ENCODE measurements at places on chromosomes 1 and 21. TPM values are rescaled to one million over a fixed set of nuclear protein-coding genes. Genes with fewer than 3 reads are reported as not detected.
A peak's percentile ranks its signal among the peaks of the same experiment; 100 is the strongest.

GRCh38 chr1:91821126-91821868, 64.7 kb downstream of the TGFBR3 start:
- no peak overlapping the region for H3K4me3 ChIP-seq
- H3K27ac ChIP-seq: no peak overlapping the region
- no peaks in the 10 kb centered on the region for H3K27me3 ChIP-seq

DNA sequence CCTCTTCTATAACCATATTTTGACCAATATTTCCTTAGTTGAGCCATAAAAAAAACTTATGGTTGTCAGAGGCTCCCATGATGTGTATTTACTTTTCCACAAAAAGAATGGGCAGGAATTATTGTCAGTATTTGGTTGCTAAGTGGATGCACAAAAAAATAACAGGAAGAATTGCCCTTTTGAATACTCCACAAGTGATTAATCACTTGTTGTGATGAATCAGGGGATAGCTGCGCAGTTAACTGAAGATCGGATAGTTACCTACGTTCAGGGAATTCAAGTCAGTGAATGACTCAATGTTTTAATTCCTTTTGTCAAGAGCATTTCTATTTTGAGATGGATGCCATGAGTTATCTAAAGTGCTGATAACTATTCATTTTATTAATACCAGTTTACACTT, 785.2 kb upstream of the B3GALT2 start:
- H3K27me3 ChIP-seq: no peaks in the 10 kb centered on the region
- H3K4me1 ChIP-seq: no peaks in the 10 kb centered on the region
- H3K4me3 ChIP-seq: no peak overlapping the region
- DNase-seq: no peak
- no peak overlapping the region for H3K27ac ChIP-seq

Gene DISP1
- total RNA-seq: 277 TPM

DNA sequence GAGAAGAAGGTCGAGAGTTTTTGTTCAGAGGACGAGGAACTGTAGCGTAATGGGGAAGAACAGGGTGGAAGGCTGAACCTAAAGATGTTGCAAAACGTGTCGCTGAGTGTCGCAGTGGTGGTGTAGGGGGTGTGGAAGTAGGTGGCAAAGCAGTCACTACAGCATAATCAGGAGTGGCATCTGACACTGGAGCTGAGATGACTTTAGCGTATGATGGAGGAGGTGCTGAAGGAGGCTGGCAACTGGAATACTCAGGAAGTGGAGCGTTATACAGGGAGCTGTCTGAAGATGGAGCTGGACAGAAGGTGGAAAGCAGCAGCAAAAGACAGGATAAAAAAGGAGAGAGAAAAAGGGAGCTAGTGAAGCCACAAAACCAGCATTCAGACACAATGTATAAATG, 89.9 kb upstream of the LBR start:
- no peaks in the 10 kb centered on the region for H3K27me3 ChIP-seq
- no peak overlapping the region for H3K27ac ChIP-seq
- no peaks in the 10 kb centered on the region for H3K4me1 ChIP-seq
- no peak for DNase-seq

DNA sequence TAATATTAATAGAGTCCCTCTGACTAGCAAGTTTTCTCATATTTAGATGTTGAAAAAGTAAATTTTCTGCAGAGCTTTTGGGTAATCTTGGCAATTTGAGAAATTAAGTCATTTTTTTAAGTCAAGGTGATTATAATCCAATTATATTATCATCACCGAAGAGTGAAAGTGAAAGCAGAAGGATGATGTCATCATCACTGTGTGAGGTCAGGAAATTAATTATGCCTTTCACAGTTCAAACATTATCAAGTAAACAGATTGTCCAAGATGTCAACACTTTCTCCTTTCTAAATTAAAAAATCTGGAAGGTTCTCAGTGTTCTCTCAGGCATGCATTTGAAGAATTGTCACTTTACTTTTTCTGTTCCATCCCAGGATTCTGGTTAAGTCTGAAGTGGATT, 296.0 kb downstream of the TBX15 start:
- H3K36me3 ChIP-seq: no peaks in the 10 kb centered on the region
- no peaks in the 10 kb centered on the region for H3K4me1 ChIP-seq
- no peaks in the 10 kb centered on the region for H3K27me3 ChIP-seq
- no peak overlapping the region for H3K4me3 ChIP-seq

DNA sequence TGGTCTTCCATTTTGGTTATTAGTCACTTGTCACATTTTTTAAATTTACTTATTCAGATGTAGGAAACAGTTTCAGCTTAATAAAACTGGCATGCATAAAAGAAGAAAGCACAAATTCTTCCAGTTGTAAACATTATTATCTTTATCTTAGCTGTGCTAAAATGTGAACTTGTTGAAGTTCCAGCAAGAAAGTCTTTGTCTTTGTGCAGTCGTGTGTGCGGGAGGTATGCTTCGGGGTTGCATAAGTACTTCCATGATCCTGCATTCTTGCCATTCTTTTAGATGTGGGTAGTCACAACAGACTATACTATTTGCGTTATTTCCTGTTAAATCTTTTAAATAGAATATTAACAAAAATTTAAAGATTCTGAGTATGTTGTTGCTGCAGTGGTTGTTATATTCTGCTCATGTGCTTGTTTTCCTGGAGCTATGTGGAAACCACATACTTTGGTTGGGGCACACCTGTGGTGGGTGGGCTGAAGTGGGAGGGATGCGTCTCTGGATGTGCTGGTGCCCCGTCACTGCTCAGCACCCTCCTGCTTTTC, 49.9 kb downstream of the CBS start:
- H3K4me1 ChIP-seq: no peaks in the 10 kb centered on the region
- no peak for DNase-seq
- H3K4me3 ChIP-seq: no peak overlapping the region
- H3K27me3 ChIP-seq: no peaks in the 10 kb centered on the region

DNA sequence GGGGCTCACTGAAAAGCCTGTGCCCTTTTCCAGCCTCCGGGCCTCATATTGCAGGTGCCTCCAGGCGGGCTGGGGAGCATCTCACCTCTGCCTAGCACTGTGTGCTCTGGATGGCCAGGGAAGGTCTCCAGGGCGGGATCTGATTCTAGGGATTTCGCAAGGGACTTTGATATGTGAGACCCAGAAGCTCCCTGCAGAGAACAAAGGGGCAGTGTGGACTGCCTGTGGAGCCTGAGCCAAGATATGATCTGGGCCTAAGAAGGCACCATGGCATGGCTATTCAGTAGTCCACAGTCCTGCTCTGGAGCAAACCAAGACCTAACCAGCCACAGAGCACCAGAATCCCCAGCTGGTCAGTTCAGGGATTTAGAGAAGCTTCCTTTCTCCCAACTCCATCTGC, 157.2 kb downstream of the ST6GALNAC5 start:
- no peaks in the 10 kb centered on the region for H3K27me3 ChIP-seq
- no peaks in the 10 kb centered on the region for H3K36me3 ChIP-seq
- no peak for DNase-seq

DNA sequence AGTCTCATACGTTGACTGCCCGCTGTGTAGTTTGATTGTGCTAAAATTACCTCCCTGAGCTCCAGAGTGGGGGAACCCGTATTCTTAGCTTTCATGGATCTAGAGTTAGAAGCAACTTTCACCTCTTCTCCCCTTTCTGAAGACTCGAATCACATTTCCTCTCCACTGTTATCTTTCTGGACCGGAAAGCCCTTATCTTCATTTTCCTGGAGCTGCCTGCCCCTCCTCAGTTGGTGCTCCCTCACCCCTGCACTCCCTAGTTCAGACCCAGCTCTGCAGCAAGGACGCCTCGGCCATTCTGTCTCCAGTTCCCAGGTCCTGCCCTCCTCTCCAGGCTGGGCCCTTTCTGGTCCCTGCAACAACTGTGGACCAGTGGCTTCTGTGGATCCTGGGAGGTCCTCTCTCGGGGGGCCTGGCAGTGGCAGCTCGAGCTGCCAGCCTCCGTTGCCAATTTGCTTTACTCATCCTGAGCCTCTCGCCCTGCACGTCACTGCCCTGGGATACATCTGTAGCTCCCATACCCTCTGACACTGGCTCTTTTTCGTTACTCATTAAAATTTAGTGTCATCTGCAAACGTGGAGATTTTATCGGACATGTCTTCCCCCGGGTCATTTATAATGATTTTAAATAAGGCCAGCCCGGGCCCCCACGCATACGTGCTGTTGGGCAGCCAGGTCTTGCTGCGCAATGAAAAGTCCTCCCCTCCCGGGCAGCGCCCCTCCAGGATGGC, 141.5 kb upstream of the VAMP3 start:
- no peaks in the 10 kb centered on the region for H3K36me3 ChIP-seq
- peaks cover 18% of the 10 kb centered on the region for H3K27me3 ChIP-seq
- no peak overlapping the region for H3K27ac ChIP-seq
- H3K4me1 ChIP-seq: no peaks in the 10 kb centered on the region
- H3K4me3 ChIP-seq: no peak overlapping the region
- DNase-seq: no peak

- H3K4me3 ChIP-seq: no peak overlapping the region
- no peak overlapping the region for H3K27ac ChIP-seq
- no peaks in the 10 kb centered on the region for H3K36me3 ChIP-seq
- H3K4me1 ChIP-seq: no peaks in the 10 kb centered on the region
- no peaks in the 10 kb centered on the region for H3K27me3 ChIP-seq
Measured at GRCh38 chr1:68426594-68426993, 23.2 kb downstream of the RPE65 start.

DNA sequence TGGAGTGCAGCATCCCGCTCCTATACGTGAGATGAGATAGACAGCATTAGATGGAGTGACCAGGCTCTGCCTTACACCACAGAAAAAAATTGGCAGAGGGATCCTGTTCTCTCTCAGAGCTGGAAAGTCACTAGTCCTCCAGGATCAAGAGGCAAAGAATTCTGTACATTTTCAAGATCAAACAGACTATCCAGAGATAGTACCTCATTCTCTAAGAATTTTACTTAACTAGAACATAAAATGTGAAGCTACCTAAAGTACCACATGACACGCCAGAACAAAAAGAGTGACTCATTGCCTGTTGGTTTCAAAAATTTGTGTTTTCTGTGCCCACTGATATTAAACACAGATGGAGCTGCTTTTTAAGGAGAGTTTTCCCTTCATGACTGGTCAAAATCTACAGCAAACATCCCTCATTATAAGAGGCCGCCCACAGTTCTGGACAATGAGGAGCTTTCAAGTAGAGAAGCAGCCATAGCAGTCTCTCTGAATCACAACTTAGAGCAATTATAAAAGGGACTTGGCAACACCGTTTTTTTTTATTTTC, 32.3 kb downstream of the CD160 start:
- no peak for DNase-seq
- peaks cover 81% of the 10 kb centered on the region for H3K36me3 ChIP-seq
- H3K27me3 ChIP-seq: no peaks in the 10 kb centered on the region
- no peak overlapping the region for H3K4me3 ChIP-seq

DNA sequence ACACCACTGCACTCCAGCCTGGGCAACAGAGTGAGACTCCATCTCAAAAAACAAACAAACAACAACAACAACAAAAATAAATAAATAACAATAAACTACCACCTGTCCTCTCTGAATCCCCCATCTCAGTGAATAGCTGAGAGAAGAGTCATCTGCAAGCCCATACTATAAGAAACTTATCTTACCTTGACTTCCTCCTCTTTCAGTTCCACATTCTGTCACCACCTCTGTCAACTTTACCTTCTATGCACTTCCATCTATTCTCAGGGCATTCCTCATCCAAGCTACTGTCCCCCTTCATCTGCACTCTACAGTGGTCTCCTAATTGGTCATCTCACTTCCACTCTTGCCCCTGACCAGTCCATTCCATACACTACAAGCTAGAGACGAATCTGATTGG, 58.1 kb downstream of the KIAA0040 start:
- no peak for DNase-seq
- H3K36me3 ChIP-seq: no peaks in the 10 kb centered on the region
- H3K4me3 ChIP-seq: no peak overlapping the region
- no peak overlapping the region for H3K27ac ChIP-seq
- H3K27me3 ChIP-seq: no peaks in the 10 kb centered on the region

DNA sequence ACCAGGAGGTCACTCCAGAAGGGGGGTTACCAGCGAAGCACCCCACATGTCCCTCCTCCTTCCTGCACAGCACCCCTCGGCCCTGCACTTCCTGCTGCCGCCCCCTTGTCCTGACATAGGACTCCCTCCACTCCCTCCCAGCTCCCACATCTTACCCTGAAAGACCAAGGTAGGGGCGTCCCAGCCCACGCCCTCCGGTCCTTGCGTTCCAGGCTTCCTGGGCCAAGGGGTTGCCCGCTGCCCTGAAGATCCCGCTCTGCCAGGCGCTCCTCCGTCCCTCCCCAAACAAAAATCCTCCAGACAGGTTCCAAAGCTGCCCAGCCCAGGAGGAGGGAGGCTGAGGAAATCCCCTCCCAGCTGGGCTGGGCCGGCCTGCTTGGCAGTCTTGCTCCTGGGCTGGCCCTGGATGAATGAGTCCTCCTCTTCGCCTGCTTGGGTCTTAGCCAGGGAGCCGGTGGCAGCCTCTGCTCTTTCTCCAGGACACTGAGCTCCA, at the start of gene RHBDL2:
RHBDL2 (minus strand) TSS at position 304 of the 493 bp plus-strand sequence. CDS start 22,618 bp downstream, outside the sequence.
- peak; percentile 88 for DNase-seq
- H3K4me1 ChIP-seq: peaks cover 17% of the 10 kb centered on the region
- H3K36me3 ChIP-seq: no peaks in the 10 kb centered on the region
- peak within 1 kb of the TSS; percentile 79 for H3K27ac ChIP-seq
- no peaks in the 10 kb centered on the region for H3K27me3 ChIP-seq

Gene S100A7A
- not detected for total RNA-seq

GRCh38 chr1:84019217-84019616, 20.3 kb upstream of the TTLL7 start:
- DNase-seq: no peak
- peaks cover 3% of the 10 kb centered on the region for H3K4me1 ChIP-seq
- no peaks in the 10 kb centered on the region for H3K27me3 ChIP-seq
- H3K4me3 ChIP-seq: no peak overlapping the region

DNA sequence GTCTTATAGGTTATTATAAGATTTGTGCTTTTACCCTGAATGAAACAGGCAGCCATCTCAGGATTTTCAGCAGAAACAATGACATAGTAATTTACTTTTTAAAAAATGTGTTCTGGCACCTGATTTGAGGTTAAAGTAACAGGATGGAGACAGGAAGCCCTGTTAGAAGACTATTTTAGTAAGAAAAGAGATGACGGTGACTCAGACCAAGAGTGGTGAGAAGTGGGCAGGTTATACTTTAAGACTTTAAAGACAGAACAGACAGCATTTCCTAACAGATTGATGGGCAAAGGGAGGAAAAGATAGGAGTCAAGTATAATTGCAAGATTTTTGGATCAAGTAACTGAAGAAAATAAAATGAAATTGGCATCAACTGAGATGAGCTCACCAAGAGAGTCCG, 436.8 kb upstream of the NR5A2 start:
- H3K4me3 ChIP-seq: no peak overlapping the region
- H3K27ac ChIP-seq: no peak overlapping the region
- H3K4me1 ChIP-seq: no peaks in the 10 kb centered on the region
- H3K27me3 ChIP-seq: no peaks in the 10 kb centered on the region
- DNase-seq: peak; percentile 6

DNA sequence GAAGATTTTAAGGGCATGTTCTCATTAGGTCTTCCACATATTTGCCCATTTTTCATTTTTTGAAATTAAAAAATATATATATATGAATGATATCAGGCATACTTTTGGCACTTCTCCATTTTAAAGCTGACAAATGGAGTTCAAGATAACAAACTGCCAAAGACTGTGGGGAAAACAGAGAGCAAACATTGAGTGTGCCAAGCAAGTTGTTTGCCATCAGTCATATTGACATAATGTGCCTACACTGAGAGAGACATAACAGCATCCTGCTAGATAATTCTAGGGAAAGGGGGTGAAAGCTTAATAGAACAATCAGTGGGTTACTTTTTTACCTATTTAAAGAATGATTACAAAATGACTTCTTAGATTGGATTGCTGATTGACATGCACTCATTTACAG, 529.4 kb upstream of the CXADR start:
- H3K4me3 ChIP-seq: no peak overlapping the region
- H3K36me3 ChIP-seq: no peaks in the 10 kb centered on the region
- DNase-seq: no peak
- H3K27ac ChIP-seq: no peak overlapping the region
- H3K27me3 ChIP-seq: no peaks in the 10 kb centered on the region
